ENCODE measurements at places on chromosomes 12 and 14.

- no peak for DNase-seq
Observed at GRCh38 chr14:77980475-77981321, 180.8 kb downstream of the ADCK1 start.

GRCh38 chr12:96036765-96037455 is 1.5 kb upstream of the LTA4H start:
- no peak for DNase-seq

DNA sequence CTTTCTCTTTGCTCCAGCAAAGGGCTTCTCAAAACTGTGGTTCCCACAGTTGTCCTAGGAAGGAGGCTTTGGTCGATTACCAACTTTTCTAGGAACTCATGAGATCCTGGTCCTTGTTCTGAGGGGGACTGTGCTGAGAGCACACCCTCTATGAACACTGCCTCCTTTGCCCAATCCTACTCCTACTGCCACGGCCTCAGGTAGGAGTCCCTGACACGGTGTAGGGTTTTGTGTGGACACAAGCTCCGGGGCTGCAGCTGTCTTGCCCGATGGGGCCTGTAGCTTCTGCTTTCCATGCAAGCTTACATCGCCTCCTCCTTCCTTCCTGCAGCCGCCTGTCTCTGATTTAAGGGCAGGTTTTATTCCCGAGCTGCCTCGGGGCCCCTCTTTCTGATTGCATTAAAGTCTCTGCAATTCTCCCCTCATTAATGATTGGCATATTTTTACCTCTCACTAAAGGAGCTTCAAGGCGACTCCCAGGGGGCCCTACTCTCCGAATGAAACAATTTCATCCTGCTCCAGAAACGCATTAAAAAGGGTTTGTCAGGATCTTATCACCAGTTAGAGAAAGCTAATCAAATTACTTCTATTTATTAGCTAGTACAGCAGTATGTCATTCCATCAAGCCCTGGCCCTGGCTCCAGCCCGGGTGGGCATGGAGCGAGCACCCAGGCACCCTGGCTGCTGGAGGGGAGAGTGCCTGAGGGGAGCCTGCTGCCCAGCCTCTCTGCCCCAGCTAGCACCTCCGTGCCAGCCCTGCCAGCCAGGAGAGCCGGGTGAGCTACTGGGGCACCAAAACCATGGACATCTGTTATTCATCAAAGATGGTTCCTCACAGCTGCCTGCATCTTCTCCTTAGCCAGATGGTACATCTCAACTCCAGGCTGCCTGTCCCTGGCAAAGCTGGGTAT is 38.0 kb upstream of the ESRRB start:
- no peak for DNase-seq

DNA sequence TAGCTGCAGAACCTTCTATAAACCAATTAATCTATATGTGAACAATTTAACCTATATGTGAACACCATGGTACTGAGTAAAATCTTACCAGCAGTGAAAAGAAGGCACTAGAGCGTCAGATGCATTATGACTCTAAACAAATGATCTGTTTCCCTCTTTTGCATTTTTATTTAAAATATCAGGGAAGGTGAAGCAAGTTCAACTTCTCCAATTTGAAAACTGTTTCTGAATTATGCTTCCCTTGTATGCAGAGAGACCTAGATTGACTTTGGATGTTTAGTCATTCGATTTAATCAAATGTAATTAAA is 80.9 kb downstream of the DAD1 start:
- no peak for DNase-seq

DNA sequence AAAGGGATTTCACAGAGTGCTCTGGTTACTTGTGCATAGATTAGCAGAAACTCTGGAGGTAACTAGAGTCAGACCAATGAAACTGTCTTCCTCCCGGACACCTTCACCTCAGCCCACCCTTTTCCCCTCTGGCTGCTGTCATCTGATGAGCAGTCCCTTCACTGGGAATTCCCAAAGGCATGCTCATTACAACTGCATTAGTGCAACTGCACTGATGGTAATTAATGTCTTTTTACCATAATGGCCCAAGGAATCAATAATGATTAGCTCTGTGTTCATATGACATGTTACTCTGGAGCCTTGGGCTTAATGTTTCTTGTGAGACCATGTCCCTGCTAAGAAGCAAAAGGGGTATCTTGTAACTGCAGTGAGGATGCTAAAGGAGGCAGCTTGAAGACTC is 304.5 kb downstream of the GRIN2B start:
- DNase-seq = no peak

- no peak for DNase-seq
Observed at GRCh38 chr14:86450085-86450484, 920.1 kb downstream of the FLRT2 start.

DNA sequence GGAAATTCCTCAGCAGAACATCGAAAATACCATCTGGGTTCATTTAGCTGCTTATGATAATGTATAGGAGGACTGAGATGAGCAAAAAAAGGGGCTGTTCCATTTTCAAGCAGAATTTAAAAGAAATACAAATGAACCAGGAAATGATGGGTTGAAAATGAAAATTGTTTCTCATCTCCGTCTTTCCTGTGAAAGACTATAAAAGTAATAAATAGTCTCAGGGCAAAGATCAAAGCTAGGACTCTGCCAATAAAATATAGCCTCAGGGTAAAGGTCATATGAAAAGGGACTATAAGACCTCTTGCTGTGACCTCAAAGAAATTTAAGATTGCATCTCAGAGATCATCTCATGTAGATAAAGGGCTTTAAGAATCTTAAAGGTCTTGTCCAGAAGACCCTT is 478.0 kb downstream of the BTG1 start:
- no peak for DNase-seq

DNA sequence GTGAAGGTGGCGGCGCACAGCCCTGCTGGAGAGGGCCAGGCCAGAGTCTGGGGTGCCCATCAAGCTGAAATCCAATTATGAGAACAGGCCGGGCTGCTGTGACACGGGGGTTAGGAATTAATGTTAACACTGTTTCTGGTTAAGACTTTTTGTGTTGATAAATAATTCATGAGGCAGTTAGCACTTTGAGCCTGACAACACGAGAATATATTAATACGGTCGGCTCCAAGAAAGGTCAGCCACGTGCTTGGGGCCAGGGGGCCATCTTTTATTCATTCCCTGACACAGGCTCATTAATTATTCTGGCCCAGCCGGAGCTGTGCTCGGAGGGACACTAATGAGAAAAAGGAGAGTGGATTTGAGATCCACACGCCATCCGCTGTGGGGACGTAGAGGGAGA is 45.1 kb downstream of the FBRSL1 start:
- DNase-seq = no peak

GRCh38 chr12:30884799-30885198 is 41.7 kb upstream of the TSPAN11 start:
- DNase-seq = no peak

DNA sequence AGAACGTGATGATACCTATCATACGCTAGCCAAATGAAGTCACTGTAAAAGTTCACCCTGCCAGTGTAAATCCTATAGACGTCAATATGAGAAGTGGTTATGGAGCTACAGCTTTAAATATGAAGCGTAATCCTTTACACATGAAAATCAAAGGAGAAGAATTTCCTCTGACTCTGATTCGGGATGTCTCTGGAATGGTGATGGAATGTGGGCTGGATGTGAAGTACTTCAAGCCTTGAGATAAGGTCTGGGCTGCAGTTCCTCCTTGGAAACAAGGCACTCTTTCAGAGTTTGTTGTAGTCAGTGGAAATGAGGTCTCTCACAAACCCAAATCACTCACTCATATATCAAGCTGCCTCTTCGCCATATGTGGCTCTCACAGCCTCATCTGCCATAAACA is 53.1 kb upstream of the NAP1L1 start:
- no peak for DNase-seq

GRCh38 chr14:61568572-61569011 is 126.7 kb upstream of the HIF1A start:
- peak; percentile 13 for DNase-seq

DNA sequence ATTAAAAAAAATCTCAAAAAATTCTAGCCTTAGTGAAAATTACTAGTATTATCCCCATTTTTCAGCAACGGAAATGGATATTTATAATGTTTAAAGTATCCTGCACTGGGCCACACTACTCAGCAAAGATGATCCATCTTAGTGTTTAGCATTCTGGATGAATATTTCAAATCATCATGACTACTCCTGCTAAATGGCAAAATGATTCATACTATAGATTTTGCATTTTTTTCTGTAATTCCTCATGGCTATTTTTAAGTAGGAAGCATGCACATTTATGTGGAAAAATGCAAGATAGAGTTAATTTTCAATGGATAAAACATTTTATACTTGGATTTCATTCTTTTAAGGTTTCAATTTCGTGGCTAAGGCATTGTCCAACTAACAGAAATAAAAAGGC is 59.6 kb downstream of the LRFN5 start:
- DNase-seq = no peak

DNA sequence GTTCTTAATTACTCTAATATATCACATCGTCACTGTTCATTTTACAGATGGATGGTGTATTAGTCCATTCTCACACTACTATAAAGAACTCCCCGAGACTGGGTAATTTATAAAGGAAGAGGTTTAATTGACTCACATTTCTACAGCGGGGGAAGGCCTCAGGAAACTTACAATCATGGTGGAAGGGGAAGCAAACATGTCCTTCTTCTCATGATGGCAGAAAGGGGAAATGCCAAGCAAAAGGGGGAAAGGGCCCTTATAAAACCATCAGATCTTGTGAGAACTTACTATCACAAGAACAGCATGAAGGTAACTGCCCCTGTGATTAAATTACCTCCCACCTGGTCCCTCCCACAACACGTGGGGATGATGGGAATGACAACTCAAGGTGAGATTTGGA is 6.5 kb downstream of the TMBIM4 start:
- DNase-seq = no peak

GRCh38 chr12:27221625-27222387 is 22.3 kb upstream of the STK38L start:
- DNase-seq = no peak

DNA sequence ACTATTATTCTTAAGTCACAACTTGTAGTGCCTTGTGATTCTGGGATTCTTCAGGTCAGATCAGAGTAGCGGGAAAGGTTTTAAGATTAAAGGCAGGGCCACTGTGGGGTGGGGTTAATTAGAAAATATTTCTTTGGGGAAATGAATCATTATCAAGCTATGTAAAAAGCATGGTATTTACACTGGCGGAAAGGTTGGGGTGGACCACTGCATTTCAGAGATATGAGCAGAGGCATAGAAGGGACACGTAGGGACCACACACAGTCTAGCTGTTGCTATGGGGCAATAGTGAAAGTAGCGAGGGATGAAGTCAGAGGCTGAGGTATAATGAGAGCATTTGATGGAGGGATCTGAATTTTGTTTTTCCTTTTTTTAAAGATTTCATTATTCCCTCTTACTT is 31.7 kb upstream of the KCNH3 start:
- no peak for DNase-seq

GRCh38 chr14:104314251-104314941 is 176.0 kb downstream of the KIF26A start:
- no peak for DNase-seq

DNA sequence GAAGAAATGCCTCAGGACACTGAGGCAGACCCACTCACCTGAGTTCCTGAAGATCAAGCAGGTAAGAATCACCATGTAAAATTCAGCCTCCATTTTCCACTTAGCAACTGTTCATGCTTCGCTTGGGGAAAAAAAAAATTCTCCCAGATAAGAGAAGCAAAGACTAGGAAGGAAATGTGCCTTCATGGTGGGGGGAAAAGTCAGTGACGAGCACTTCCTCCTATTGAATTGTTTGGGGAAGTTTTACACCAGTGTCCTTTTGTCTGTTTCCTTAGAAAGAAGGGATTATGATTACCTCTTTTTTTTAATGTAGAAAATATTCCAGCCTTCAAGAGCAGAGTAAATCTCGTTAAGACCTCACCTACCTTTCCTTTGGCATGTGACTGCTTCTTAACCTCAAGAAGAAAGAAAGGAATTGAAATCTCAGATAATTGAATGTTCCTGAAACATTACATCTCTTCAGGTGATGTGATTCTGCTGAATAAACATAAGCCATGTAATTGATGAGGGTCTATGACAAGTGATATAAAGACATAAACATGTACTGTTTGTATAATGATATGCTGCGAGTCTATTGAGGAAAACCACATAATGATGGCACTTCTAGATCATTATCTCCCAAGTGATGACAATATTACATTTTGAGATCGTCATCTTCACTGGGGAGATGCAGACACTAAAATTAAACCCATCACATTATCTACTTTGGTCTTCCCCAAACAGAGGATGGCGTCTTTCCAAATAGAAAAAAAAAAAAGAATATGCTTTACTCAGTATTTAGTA is at the start of gene PTPRB:
PTPRB (minus strand) TSS at position 127 of the 783 bp plus-strand sequence; CDS start at position 93, 34 bp downstream.
- DNase-seq = no peak

DNA sequence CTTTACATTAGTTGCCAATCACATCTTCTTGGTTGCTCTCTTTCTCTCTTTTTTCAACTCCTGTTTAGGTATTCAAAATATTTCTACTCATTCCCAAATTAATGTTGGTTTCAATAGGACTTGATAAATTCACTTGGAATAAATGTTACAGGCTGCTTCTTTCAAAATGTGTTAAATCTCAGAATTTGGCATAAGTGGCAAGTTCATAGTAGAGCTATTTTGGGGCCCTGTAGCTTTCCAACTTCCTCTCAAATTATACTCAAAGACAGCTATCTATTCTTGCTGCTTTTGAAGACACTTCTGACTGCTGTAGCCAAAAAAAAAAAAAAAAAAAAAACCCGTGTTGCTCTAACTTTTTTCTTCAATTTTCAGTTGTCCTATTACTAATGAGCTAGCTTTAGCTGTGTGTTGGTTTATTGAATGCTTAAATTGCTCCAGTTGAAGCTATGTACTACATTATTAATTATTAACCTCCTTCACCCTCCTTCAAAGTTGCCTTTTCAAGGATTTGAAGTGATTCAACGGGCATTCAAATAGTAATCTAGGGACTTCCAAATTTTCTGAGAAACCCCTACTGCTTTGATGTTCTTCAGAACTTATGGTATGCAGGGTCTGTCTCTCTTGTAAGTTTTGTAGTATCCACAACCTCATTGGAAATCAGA is 554.6 kb upstream of the FLRT2 start:
- no peak for DNase-seq

DNA sequence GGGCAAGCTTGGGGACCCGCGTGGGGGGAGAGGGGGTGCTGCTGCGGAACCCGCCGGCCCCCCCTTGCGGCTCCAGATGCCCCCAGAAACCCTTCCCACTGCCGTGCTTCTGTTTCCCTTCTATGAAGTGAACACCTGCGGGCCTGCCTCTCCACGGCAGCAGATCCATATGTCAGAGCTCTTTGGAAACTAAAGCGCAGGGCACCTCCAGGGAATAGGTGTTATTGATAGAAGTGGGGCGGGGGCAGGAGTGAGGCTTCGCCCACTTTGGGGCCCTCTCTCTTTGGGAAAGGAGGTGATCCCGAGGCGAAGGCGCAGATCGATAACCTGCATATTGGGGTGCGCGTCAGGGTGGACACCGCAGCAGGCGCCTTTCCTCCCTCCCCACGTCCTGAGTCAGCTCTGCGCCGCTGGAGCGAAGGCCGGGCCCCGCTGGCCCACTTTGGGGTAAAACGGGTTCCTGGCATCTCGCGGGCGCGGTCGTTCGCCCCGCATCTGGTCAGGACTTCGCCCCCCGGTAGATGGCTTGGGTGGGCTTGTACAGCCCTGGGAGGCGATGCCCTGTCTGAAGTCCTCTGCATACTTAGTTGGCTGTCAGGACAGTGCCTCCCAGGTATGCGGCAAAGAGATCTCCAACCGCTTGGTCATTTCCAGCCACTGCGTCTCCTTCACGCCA is 524 bp downstream of the KMT5A start:
- DNase-seq = no peak

- DNase-seq = no peak
Observed at GRCh38 chr12:26402648-26403047, 207.3 kb downstream of the SSPN start.

GRCh38 chr14:93062890-93063289 is 52.8 kb downstream of the ITPK1 start:
- no peak for DNase-seq

GRCh38 chr12:83040339-83040738 is 353.6 kb downstream of the TMTC2 start:
- DNase-seq = no peak
